ENCODE measurements at places on chromosomes 16 and 17. TPM values are rescaled to one million over a fixed set of nuclear protein-coding genes. Genes with fewer than 3 reads are reported as not detected.

DNA sequence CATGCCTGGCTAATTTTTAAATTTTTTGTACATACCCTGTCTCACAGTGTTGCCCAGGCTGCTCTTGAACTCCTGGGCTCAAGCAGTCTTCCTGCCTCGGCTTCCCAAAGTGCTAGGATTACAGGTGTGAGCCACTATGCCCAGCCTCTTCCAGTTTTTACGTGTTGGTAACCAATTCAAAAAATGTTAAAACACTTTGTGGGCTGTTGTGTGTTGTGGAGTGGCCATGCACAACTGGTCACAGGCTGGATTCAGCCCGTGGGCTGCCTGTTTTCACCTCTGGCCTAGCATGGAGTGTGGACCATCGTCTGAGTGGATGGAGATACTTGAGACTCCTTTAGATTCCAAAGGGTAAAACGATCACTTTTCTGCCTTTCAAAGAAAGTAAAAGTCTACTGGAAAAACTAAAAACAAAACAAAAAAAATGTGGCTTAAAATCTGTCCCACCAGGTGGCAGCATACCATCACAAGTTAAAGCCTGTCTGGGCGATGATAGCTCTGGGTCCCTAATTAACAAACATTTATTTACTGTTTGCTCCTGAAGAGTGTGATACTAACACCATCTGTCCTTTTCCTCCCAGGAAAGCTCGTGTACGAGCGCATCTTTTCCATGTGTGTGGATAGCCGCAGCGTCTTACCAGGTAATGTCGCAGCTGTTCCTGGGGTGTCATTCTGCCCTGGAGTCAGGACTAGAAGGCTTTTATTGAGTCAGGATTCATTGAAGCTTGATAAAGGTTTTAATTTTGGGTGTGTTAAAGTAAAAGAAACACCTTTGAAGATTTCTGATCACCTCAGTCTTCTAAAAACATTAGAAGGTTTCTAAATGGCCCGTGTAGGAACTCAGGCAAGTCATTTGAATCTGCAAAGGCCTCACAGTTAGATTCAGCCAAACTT, 45.8 kb downstream of the VPS35L start:
- no peak for DNase-seq

GRCh38 chr17:39791111-39791992, 53.6 kb downstream of the GRB7 start:
- no peak for DNase-seq

DNA sequence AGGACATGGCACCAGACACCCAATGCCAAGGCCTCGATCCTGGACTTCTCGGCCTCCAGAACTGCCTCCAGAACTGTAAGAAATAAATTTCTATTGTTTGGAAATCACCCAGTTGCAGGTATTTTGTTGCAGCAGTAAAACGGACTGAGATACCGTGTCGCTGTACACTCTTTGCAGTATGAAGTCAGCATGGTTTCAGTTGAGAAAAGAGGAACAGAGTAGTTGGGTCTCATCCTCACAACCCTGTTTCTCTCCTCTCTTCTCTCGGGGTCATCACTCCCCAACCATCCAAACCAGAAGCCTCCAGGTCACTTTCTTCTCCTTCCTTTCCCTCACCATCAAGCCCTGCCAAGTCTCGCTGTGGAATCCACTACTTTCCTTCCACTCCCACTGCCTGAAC, 77.8 kb downstream of the ADCY9 start:
- DNase-seq = no peak

GRCh38 chr16:27287887-27288286, 19.3 kb upstream of the NSMCE1 start:
- no peak for DNase-seq

GRCh38 chr17:70171159-70171558, 1.8 kb downstream of the KCNJ2 start:
- DNase-seq = no peak

GRCh38 chr17:64158831-64159590, 29.1 kb upstream of the ERN1 start:
- no peak for DNase-seq

Gene SEPTIN1
- total RNA-seq = not detected

DNA sequence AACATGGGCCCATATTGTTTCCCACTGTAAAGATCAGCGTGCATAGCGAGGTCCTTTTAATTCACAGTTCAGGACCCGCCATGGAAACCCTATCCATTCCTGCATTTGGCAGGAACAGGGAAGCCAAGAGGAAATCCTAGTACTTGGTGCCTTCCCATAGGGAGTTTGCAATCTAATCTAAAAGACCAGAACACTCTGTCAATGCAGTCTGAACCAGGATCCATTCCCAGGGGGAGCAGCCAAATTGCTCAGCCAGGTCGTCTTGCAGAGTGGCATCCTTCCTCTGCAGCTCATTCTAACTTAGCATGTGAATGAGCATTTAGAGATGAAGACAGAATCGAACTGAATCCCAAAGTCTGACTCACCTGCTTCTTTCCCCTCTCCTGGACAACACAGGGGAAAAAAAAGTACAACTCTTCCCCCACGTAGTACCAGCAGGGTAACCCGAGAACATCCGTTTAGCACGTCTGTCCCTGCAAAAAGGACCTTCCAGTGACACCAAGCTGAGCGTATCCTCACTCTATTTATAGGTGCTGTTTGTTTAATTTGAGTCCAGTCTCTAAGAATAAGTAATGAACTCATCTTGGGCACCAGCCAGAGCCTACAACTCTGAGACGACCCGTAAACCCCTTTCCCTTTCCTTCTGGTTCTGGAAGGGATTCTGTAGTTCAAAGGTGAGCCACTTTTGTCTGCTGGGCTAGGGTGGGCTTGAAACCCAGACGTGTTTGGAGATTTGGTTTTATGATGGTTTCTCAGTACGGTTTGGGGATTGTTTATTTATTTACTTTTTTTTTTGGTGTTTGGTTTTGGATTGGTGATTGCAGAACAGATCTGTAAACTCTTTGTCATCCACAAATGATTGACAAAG, 74.5 kb downstream of the ERCC4 start:
- peak; percentile 78 for DNase-seq

Gene FGF11
- total RNA-seq = 1.2 TPM

DNA sequence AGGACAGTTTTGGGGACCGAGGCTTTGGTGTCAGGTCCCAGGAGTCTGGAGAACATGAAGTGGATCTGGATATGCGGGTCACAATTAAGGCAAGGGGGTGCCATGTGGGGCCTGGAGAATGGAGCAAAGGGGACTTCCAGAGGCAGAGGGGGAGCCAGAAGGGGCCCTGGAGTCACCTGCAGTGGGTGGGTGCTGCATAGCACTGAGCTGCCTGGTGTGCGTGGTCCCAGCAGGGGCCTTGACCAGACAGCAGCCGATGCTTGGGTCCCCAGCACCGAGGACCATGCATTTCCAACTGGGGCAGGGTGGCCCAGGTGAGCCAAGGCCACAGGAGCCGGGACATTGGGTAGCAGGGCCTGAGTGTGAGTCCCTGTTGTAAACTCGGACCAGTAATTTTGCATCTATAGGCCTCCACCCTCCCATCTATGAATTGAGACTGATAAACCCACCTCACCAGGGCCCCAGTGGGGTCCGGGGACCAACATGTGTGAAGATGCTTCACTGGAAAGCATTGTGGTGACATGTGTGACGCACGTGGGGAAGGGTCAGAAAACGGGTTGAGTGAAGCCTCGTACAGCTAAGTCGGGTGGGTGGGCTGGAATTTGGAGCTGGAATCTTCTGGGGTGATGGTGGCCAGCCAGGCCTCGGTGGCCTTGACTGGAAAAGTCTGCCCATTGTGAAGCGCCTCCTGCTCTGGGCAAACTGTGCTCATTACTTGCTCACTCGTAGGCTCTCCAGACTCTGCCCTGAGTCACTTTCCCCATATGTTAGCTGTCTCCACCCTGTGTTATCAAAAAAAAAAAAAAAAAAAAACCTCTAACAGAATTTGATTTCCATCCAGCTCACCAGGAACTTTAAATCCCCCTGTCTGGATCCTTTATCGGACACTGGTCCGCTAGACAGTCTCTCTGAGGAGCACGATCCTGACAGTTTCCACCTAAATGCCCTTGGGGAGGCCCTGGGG, 90.5 kb upstream of the ZNF469 start:
- DNase-seq = no peak

GRCh38 chr17:80937462-80938381, 53.9 kb upstream of the CHMP6 start:
- no peak for DNase-seq

Gene HIRIP3
- total RNA-seq = 15.9 TPM

DNA sequence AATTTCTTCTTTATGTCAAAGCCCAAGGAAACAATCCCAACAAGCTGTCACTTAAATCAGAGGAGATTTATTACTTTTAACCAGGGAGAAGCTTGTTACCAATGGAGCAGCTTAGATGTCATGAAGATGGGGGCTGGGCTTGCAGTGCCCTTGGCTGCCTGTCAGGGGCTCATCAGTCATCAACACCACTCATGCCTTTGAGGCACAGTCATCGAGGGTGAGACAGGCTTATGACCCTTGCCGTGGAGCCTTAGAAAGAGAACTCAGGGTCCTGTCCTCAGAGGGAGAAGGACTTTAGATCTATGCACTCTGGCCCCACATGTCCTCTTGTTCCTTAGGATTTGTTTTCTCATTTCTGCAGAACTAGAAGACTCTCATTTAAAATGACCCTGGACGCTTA, 318.3 kb downstream of the CBLN1 start:
- DNase-seq = no peak

GRCh38 chr17:35256629-35257028, 13.8 kb downstream of the SLFN5 start:
- no peak for DNase-seq

GRCh38 chr17:74245871-74246270, 28.2 kb upstream of the DNAI2 start:
- DNase-seq = no peak

Gene MYH8
- total RNA-seq = 0.85 TPM

- DNase-seq = no peak
These were observed 902 bp downstream of the DLX4 start for GRCh38 chr17:49969795-49970389.

Gene GAST
- not detected for total RNA-seq

Gene MYH10
- total RNA-seq = 10.6 TPM

GRCh38 chr16:87135246-87136030, 181.8 kb downstream of the C16orf95 start:
- no peak for DNase-seq

Gene TBC1D3E
- total RNA-seq = not detected

DNA sequence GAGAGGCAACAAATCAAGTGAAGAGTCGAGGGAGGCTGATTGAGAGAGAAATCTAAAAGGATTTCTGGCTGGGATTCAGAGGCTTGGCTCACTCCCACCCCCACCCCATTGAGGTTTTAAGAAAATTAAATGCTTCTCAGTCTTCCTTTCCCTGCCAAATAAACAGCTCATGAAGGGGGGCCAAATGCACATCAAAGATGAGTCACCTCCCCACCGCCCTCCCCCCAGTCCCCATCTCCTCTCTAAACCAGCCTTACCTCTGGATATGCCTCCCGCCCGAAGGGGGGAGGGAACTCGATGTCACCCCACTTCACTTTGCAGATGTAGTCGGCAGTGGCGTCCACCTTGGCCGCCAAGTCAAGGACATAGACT, 11.6 kb downstream of the ACLY start:
- DNase-seq = no peak

Gene MYH11
- 17.5 TPM for total RNA-seq

- no peak for DNase-seq
These were observed 17.7 kb downstream of the PRAC1 start for GRCh38 chr17:48704361-48705248.

Gene KRTAP4-11
- not detected for total RNA-seq

DNA sequence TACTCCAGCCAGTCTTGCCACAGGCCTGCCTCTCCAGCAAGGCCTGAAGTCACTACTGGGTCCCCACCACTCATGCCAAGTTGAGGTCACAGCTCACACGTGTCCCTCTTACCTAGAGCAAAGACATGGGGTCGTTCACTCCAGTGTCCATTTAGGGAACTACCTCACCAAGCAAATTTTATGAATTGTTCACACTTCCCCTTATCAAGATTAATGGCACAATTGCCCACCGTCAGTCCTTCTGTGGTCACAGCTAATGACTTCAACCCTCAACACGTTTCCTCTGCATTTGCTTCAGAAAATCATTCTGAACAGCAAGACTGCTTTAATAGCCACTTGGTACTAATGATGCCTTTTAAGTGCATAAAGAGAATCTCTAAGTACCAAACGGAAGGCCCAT, 14.6 kb downstream of the IRX6 start:
- DNase-seq = no peak

- DNase-seq = no peak
These were observed 639.8 kb upstream of the RBFOX1 start for GRCh38 chr16:6692874-6693273.

DNA sequence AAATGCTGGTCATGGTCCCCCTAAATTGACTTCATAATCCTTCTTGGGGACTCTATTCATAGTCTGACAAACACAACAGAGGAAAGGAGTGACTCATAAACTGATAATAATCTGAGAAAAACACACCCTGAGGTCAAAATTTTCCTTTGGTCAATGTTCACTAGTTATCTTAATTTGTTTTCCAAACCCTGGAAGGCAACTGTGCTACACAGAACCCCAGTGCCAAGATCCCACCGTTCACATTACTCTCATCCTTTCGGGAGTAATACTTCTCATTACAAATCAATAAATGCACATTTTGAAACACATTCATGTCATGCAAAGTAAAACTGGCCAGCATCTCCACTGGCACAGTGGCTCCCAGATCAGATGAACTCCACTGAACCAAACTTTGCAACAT, 23.2 kb downstream of the COIL start:
- no peak for DNase-seq

DNA sequence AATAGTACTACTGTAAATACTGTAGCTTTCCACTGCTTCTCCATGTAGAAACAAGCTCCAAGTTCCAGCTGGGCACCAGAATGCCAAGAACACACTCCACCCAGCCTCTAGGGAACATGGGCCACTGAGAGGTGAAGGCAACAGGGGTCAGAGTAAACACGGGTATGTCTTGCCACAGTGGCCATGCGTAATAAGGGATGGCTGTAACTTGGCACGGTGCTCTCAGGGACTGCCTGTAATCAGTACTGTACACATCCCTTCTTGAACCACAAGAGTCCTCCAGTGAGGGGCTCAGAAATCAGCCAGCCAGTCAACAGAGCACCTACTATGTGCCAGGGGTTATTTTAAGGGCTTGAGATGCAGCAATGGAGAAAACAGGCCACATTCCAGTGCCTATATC, 10.8 kb downstream of the LRRC59 start:
- no peak for DNase-seq

DNA sequence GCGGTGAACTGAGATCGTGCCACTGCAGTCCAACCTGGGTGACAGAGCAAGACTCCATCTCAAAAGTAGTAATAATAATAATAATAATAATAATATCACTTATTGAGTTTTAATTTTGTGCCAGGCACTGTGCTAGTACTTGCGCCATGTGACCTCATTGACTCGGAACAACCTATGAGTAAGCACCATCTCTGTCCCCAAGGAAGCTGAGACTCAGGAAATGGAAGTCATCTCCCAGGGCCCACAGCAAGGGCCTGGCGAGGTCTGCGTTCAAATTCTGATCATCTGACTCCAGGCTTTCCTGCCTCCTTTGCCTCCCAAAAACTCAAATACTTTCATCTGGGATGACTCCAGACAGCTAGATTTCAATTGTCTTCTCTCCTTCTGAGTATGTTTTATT, 162.9 kb downstream of the SEC14L1 start:
- no peak for DNase-seq

DNA sequence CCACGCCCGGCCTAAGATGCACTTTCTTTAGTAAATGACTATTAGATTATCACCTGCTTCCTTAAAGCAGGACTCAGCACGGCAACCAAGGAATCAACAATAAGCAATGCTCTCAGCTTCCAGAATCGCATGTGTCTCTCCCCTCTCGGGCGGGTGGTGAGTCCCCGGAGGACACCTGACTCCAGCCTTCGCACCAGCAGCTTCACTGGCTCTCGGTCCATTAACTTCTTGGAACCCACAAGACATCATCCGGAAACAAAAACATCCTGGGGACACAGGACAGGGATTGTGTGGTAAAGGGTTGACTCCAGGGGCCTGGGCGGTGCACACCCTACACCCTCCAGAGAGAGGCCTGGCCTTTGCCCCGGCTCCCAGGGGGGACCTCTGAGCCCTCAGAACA, 22.7 kb downstream of the UTS2R start:
- DNase-seq = no peak

Measured in gastrocnemius medialis (tissue), 4 donors.